ENCODE measurements at places on chromosomes 7 and 10. TPM values are rescaled to one million over a fixed set of nuclear protein-coding genes. Genes with fewer than 3 reads are reported as not detected.

GRCh38 chr10:63547628-63548360 is 26.6 kb downstream of the REEP3 start:
- no peak overlapping the region for H3K4me3 ChIP-seq
- H3K27me3 ChIP-seq: no peaks in the 10 kb centered on the region
- no peak for DNase-seq
- peaks cover 20% of the 10 kb centered on the region for H3K4me1 ChIP-seq

- no peaks in the 10 kb centered on the region for H3K36me3 ChIP-seq
- no peak overlapping the region for H3K4me3 ChIP-seq
- DNase-seq: no peak
Measured at GRCh38 chr10:125482108-125482507, 200.9 kb downstream of the TEX36 start.

- H3K27me3 ChIP-seq: peaks cover 15% of the 10 kb centered on the region
- H3K27ac ChIP-seq: no peak overlapping the region
- H3K4me1 ChIP-seq: peaks cover 3% of the 10 kb centered on the region
Measured at GRCh38 chr7:6612819-6613218, 2.6 kb upstream of the ZNF853 start.

DNA sequence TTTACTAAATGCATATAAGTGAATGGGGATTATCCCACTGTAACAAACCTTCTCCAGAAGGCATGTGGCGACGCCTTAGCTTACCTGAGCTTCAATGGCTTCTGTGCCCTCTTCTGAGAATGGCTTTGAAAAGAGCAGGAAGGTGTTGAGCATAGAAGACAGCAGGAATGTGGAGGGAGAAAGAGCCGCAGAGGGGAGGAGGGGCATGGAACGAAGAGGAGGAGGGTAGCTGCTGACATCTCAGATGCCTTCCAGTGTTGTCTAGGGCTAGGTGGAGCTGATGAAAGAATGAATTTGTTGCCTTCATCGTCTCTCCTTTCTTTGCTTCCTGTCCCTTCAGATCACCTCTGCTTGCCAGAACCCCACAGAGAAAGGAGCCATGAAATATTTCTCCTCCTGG is 86.2 kb downstream of the ITIH5 start:
- H3K4me1 ChIP-seq: peaks cover 3% of the 10 kb centered on the region
- no peak for DNase-seq
- no peak overlapping the region for H3K27ac ChIP-seq
- no peaks in the 10 kb centered on the region for H3K36me3 ChIP-seq
- H3K4me3 ChIP-seq: no peak overlapping the region
- no peaks in the 10 kb centered on the region for H3K27me3 ChIP-seq

- no peaks in the 10 kb centered on the region for H3K27me3 ChIP-seq
- peaks cover 38% of the 10 kb centered on the region for H3K36me3 ChIP-seq
- H3K4me3 ChIP-seq: no peak overlapping the region
- no peaks in the 10 kb centered on the region for H3K4me1 ChIP-seq
Measured at GRCh38 chr7:99002827-99003212, 124.5 kb downstream of the TRRAP start.

DNA sequence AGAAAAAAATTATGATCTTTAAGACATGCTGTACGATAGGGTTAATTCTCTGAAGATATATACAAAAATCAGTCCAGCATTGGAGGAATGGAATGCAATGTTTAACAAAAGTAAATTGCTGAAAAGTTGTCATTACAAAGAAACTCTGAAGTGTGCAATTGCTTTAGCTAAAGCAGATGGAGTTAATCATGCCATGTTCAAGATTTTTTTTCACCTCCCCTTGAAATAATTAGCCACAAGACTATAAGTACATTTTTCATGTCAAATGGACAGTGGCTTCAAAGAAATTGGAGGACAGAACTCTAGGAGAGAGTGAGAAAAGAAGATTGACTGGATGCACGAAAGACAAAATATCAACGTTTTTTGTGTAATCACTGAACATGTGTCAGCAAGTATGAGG is 63.1 kb upstream of the MEOX2 start:
- no peaks in the 10 kb centered on the region for H3K27me3 ChIP-seq
- no peak overlapping the region for H3K4me3 ChIP-seq
- H3K27ac ChIP-seq: no peak overlapping the region
- no peaks in the 10 kb centered on the region for H3K4me1 ChIP-seq
- DNase-seq: no peak

ZPBP gene
- not detected for total RNA-seq

RBM20 gene
- total RNA-seq: not detected

Measured in activated CD4-positive, alpha-beta memory T cell treated with anti-CD3 and anti-CD28 coated beads for 36 hours (primary cell).